ENCODE measurements at places on chromosomes 7 and 10.

- no peak for DNase-seq
These were observed 275.7 kb upstream of the LRGUK start for GRCh38 chr7:133851411-133851810.

DNA sequence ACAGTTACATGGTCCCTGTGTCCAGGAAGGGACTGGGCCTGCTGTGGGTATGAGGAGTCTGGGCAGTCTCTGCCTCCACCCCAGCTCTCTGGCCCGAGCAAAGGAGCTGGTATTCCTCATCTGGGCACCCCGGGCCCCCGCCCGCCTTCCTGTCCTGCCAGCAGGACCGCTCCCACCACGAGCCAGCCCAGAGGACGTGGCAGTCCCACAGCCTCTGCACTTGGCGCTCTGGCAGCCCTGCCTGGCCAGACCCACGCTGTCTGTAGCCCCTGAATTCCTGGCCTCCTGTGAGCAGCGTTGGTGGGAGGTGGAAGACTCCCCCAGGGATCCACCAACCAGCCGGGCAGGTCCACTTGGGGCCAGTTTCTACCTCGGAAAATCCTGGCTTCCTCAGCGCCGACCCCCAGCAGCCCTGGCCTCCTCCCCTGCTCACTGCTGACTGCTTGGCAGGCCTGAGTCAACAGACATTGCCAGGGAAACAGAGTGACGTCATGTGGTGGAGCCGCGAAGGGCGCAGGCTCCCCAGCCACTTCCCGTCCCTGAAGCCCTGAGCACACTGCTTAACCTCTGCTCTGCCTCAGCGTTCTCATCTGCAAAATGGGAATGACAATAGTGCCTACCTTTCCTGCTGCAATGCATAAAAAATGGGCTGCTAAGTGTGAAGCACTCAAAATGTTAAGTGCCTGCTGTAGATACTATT, 21.6 kb upstream of the LIMK1 start:
- DNase-seq, result peak; percentile 76

GRCh38 chr10:103277713-103278536, 987 bp downstream of the INA start:
- DNase-seq, result no peak

GRCh38 chr10:117074621-117075020, 63.4 kb downstream of the VAX1 start:
- no peak for DNase-seq

GRCh38 chr10:10197423-10197822, 820.2 kb upstream of the CELF2 start:
- DNase-seq, result no peak

GRCh38 chr7:26937939-26938623, 73.7 kb upstream of the SKAP2 start:
- no peak for DNase-seq

- no peak for DNase-seq
These were observed 5.3 kb upstream of the TMEM184A start for GRCh38 chr7:1561036-1561940.

GRCh38 chr7:72161534-72161933, 250.6 kb downstream of the CALN1 start:
- DNase-seq, result no peak

DNA sequence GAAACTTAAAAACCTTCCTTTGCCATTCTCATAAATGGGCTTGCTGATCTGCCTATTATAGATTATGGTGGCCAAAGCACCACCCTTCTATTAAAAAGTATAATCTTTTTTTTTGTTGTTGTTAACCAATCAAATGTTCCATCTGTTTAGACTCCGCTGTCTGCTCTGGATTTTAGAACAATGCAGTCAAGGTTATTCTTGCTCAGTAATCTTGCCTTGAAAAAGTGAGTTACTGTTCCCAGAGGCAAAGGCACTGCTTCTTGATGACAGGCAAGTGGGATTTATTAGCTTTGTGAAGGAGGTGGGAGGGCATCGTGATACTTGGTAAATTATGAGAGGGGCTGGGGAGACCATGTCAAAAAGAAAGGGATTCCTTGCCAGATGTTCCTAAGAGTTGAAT, 143.5 kb downstream of the KIAA1217 start:
- DNase-seq, result no peak

DNA sequence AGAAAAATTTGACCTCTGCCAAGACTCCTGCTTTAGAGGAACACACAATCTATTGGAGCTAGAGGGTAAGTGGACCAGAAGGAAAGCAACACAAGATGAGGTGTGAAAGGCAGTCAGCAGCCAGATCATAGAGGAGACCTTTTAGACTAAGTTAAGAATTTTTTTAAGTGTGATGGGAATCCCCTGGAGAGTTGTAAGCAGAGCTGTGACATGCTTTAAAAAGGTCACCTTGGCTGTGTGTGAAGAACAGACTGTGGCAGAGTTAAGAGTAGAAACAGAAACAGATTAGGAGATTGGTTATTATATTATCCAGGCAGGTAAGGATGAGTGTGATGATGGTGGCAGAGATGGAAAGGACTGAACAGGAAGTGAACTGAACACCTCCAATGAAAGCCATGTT, 23.5 kb downstream of the CPEB3 start:
- no peak for DNase-seq

DNA sequence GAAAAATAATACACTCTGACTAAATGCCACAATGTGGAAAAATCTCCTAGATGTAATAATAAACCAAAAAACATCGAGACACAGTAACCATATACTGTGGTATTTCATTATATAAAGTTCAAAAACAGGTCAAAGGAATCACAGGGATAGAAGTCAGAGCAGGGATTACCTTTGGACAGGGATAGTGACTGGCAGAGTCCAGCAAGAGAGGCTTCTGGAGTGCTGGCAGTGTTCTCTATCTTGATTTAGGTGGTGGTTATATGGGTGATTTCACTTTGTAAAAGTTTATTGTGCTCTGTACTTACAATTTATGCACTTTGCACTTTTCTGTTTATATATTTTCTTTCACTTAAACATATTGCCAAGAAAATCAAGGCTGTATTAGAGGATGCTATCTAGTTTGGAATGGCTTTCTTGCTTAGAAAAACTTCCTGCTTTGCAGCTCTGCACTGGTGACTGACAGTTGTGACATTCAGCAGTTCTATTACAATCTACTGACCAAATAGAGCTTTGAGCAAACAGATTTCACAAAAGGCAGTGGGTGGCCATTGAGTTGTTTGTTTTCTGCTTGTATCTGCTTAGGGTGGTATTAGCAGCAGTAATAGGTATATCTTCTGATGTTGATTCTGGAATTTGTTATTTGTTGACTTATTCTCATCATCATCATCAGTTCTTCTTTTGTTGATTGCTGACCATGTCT, 263.6 kb upstream of the LRGUK start:
- no peak for DNase-seq

- DNase-seq, result no peak
These were observed 151.8 kb downstream of the CHN2 start for GRCh38 chr7:29346231-29346978.

DNA sequence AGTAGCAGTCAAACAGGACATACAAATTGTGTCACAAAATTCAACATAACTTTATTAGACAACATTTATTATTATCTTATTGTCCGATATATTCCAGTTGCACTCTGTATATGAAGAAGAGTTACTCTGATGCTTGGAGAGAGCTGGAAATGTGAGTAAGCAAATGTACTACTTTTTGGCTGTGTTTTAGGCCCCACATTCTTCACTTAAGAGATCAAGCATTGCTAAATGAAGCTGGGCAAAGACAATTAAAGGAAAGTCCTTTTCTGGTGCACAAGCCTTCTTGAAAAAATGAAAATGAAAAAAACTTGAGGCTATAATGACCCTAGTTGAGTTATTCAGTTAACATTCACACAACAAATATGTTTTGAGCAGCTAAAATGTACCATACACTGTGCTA, 26.1 kb downstream of the MYPN start:
- DNase-seq, result no peak

GRCh38 chr7:10618953-10619352, 354.7 kb upstream of the PHF14 start:
- DNase-seq, result no peak

DNA sequence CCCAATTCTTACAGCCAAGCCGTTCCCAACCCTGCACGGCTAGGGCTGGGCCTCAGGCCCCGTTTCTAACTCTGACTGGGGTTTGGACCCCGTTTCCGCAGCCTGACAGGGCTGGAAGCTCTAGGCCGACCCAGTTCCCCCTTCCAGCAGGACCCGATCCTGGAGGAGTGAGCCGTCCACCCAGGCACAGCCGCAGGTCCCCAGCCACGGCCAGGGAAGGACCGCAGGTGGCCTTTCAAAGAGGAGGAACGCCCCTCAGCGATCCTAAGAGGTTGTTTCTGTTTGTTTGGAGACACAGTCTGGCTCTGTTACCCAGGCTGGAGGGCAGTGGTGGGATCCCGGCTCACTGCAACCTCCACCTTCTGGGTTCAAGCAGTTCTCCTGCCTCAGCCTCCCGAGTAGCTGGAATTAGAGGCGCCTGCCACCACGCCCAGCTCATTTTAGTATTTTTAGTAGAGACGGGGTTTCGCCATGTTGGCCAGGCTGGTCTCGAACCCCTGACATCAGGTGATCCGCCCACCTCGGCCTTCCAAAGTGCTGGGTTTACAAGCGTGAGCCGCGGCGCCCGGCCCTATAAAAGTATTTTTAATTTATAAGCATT, 778 bp upstream of the GET4 start:
- DNase-seq, result no peak

GRCh38 chr7:150357270-150357669, 11.4 kb upstream of the REPIN1 start:
- DNase-seq, result no peak

DNA sequence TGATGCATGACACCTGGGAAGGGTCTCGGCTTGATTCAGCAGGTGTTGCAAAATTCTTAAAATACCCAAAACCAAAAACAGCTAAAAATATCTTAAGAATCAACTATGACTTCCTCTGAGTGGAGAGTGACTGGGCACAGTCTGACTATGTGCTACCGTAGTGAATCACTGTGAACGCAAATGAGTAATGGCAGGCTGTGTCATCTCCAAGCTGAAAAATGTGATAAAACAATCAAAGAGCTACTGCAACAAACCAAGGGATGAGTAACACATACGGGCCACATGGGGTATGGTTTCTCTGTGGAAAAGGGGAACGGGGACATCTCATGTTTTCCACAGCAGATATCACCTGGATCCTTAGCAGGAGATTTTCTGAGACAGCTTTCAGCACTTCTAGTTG, 127.5 kb downstream of the ABCA13 start:
- no peak for DNase-seq

- no peak for DNase-seq
These were observed 39.0 kb upstream of the SORBS1 start for GRCh38 chr10:95600158-95600557.

GRCh38 chr7:82017334-82017943, 247.6 kb upstream of the HGF start:
- DNase-seq, result no peak

- DNase-seq, result no peak
These were observed 372.6 kb downstream of the LRMDA start for GRCh38 chr10:75803816-75804552.

DNA sequence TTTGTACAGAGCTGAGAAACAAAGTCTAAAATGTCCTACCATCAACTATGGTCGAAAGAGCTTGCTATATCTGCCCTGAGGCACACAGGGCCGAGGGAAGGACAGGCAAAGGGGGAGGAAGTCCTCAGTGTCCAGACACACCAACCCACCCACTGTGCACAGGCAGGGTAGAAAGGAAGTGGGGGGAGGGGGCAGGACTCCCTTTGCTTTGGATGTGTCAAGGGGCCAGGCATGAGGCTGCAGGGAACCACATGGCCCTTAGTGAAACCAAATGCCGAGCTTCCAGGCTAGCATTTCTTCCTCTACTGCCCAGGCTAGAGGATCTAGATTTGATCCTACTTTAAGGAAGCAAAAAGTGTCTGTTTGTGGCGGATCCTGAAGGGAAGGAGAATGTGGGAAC, 28.6 kb downstream of the KCNH2 start:
- no peak for DNase-seq

DNA sequence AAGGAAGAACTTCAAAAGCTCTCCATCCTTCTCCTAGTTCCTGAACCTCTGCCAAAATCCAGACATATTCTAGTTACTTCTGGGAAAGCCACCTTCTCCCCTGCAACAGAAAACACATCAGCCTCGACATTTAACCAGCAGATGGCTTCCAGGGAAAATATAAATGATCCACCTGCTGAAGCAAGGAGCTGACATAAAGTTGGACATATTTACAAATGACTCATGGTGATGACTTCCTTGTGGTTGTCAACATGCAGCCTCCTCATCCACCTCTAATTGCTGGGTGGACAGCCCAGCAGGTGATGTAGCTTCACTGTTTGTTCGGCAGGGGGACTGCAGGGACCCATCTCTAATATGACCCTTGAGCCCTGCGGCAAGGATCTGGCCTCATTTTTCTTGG, 266.0 kb downstream of the C7orf25 start:
- no peak for DNase-seq

DNA sequence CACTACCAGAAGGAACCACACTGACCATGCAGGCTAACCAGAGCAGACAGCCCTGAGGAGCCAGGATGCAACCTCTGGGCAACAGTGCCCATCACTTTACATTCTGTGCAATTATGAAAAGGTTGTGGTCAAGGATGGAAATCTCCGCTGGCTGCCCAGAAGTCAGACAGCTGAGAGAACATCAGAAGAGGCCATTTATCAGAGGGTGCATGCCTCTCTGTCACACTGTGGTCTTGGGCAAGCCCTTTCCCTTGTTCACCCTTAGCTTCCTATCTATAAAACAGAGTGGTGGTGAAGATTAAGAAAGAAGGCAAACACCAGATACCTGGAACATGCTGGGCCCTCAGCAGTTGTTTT, 120.7 kb upstream of the GDF10 start:
- no peak for DNase-seq

DNA sequence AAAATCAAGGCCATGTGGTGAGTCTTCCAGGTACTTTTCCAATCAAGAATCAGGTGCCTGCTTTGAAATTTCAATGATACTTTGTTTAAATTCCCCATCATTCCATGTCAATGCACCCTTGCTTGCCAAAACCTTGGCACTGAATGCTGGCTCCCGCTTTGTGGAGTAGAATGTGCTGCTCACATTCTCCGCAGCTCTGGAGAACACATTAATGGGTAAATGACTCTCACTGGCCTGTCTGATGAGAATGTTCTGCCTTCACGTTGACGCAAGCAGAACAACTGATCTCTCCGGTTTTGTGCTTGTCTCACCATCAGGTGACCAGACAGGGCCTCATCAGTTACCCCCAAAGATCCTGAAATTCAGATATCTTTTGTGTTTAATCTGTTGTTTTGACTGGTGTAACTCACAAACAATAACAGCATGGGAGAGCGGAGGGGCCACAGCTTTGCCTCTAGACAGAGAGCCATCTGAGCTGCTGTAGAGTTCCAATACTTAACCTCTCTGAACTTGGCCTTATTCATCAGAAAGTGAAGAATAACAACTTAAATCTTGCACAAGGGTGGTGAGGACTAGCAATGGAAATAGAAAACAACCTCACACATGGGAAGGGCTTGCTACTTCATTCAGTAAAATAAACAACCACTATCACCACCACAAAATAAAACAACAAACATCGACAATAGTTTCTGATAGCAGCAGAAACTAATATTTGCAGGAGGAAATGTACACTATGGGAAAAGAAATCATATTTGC, 276.9 kb upstream of the IGFBP3 start:
- DNase-seq, result no peak
